ENCODE measurements at places on chromosomes 16 and 17.

- DNase-seq: no peak
Observed at GRCh38 chr17:901191-901950, 78.2 kb downstream of the NXN start.

- no peak for DNase-seq
Observed at GRCh38 chr17:9273428-9274391, 252.4 kb downstream of the NTN1 start.

DNA sequence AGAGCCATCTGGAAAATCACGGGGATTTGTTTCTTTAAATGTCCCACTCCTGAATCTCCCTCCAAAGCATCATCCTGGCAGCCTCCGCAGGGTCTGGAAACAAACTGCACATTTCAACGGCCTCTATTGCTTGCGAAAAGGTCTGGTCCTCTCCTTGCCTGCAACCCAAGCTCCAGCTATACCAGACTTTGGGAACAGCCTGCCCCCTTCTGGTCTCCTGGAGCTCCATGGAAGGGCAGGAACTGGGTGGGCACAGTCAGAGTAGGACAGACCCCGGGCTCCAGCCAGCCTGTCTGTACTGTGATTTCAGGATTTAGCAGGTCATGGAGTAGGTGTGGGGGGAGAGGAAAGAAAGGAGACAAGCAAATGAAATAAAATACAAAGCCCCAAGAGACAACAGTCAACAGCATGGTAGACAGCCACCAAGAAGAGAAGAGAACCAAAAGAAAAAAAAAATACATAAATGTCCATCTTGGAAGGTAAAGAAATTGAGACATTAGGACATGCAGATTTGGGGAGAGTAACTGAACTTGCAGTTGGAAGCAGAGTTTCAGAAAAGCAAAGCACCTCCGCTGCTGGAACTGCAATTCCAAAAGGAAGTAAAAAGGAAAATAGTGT lies 2.7 kb downstream of the XYLT1 start:
- no peak for DNase-seq

- no peak for DNase-seq
Observed at GRCh38 chr17:34401165-34401564, 38.1 kb upstream of the CCL1 start.

GRCh38 chr16:50737420-50737959 lies 4.4 kb upstream of the CYLD start:
- DNase-seq: no peak

GRCh38 chr17:7478276-7479212 lies 887 bp downstream of the ZBTB4 start:
- no peak for DNase-seq

DNA sequence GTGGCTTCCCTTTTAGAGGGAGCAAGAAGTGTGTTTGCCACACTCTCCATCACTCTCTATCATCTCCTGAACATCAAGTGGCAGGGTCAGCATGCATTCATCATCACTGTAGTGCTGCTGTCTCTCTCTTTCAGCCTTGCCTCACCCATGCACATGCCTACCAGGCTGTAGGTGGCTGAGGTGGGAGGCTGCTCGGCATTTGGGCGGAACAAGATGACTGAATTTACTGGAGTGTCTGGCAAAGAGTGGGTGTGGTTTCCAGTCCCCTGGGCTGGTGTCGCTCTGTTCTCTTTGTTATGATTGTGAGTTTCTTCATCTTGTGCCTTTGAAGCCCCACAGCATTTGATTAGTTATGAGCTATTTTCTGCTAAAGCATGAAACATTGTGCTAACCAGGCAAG lies 541.9 kb upstream of the EEF2KMT start:
- no peak for DNase-seq

GRCh38 chr17:49634485-49634860 lies 43.4 kb downstream of the SPOP start:
- DNase-seq: no peak

- DNase-seq: no peak
Observed at GRCh38 chr16:81830845-81831540, 51.9 kb downstream of the PLCG2 start.

DNA sequence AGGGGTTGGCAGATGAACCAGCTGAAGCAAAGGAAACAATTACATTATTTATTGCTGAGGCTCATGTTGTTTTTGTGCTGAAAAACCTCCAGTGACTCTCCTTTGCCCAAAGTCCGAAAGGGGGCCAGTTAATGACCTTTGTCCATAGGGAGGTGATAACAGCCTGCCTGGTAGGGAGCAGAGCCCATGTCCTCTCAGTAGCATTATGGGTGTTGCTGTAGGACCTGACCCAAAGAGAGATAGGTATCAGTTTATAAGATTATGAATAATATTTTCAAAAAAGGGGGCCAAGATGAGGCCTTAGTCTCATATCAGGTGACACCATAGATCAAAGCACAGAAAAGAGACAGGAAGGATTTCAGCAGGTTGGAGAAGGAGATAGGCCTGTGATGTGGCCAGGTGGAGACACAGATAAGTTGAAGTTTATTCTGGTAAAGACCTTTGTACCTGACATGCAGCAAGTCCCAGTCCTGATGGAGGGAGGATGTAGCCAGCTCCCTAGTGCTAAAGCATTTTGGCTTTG lies 55.1 kb downstream of the CENPV start:
- DNase-seq: no peak

GRCh38 chr16:65116216-65116615 lies 5.6 kb downstream of the CDH11 start:
- DNase-seq: no peak
